ENCODE measurements at places on chromosomes 16 and 17.

- DNase-seq = no peak
Observed at GRCh38 chr17:21239680-21240368, 13.4 kb downstream of the NATD1 start.

GRCh38 chr17:34243364-34244320 lies 11.4 kb upstream of the CCL2 start:
- peak; percentile 26 for DNase-seq

DNA sequence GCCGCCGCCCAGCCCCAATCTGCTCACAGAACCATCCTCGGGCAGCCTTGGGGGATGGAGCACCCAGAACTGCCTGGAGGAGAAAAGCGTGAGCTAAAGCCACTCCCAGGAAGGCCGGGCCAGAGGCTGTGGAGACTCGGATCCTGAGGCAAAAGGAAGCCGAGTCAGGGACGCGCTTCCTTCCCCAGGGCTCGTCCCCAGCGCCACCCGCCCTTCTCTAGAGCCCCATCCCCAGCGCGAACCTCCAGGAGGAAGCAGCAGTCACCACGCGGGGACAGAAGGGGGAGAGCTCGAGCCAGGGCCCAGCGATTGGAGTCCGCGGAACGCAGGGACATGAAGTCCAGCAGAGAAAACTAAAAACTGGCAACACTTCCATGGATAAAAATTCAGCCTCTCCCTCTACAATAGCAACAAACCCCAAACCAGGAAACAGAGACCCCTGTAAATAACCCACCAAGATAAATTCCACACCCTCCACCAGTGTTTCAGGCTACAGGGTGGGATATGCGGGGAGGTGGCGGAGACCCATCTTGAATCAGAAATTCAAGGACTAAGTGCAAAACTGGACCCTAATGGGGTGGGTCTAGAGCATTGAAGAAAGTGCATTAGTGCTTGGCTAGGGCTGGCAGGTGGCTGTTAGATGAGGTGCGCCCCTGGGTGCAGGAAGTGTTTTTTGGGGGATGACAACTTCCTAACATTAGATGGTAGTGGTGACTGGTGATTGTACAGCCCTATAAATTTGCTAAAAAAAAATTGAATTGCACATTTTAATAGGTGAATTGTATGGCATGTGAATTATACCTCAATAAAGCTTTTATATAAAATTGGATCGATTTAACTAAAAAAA lies 116.1 kb upstream of the METRNL start:
- peak; percentile 47 for DNase-seq

DNA sequence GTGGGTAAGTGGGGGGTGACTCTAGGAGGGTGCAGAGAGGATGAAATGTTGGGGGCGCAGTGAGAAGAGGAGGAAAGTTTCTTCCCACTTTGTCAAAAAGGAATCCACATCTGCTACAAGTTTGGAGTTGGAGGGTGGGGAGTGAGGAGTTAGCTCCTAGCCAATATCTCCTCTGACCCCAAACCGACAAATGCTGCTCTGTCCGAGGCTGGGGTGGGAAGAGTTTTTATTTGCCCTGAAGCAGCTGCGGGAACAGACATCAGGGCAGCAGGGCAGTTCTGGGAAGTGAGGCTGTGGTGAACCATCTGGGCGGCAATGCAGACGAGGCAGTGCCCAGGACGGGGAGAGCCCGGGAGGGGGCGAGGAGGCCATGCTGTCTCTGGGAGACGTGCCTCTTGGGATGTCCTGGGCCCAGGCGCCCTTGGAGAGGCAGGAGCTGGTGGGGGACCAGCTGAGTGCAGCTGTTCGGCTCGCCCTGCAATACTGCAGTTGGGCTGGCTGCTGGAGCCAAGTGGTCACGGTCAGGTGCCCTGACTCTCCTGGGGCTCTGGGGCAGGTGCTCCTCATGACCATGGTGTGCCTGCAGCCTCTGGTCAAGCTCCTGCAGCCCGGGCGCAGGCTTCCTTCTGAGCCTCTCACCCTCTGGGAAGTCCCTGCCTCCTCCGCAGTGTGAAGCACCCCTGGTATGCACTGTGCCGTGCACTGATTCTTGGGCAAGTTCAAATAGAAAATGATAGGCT lies 6.4 kb upstream of the SOCS3 start:
- peak; percentile 41 for DNase-seq

DNA sequence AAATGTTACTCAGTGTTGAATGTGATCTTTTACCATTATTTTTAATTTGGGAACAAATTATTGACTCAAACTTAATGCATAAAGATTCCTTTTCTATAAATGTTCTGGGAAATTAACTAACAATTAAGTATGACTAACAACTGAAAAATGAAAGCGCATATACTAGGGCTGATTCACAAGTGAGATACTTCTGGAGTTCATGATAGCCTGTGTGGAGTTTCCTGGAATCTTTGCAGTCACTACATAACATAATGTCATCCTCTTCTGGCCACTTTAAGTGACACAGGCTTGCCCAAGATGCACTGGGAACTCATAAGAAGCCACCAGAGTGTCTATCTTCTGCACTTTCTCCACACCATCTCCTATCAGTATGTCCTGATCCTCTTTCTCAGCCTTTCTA lies 450.3 kb upstream of the CDH11 start:
- DNase-seq = no peak
